ENCODE measurements at places on chromosomes 16 and 17. TPM values are rescaled to one million over a fixed set of nuclear protein-coding genes. Genes with fewer than 3 reads are reported as not detected.

Gene KRT32
- total RNA-seq, result not detected

Gene RAPGEFL1
- 0.10 TPM for total RNA-seq

Gene CENPN
- 322 TPM for total RNA-seq

Gene MYO1D
- 21.6 TPM for total RNA-seq

Gene ATF7IP2
- 14.6 TPM for total RNA-seq

Gene HOXB6
- total RNA-seq, result 7.3 TPM

Gene SDR42E2
- not detected for total RNA-seq

Gene DPEP3
- not detected for total RNA-seq

Gene HSD17B1
- total RNA-seq, result 0.68 TPM

Gene KRTAP2-2
- not detected for total RNA-seq

Gene UNC119
- 21.7 TPM for total RNA-seq

Gene PIRT
- not detected for total RNA-seq

Gene SULT1A2
- not detected for total RNA-seq

Gene CPNE7
- 1.3 TPM for total RNA-seq

Gene SLC5A10
- total RNA-seq, result not detected

Gene NPB
- 3.7 TPM for total RNA-seq

Gene TEKT5
- total RNA-seq, result not detected

Gene KRTAP4-9
- total RNA-seq, result not detected

Gene SCNN1G
- not detected for total RNA-seq

Gene IKZF3
- total RNA-seq, result not detected

Gene ANKFN1
- 2.2 TPM for total RNA-seq

Gene SEPTIN1
- not detected for total RNA-seq

Gene HCRT
- not detected for total RNA-seq

Gene MEFV
- total RNA-seq, result 4.3 TPM

Gene TBX21
- not detected for total RNA-seq

Gene P2RX1
- not detected for total RNA-seq

Gene SALL1
- total RNA-seq, result 8.9 TPM

Gene PRR11
- total RNA-seq, result 32.7 TPM

Gene ATP2A1
- not detected for total RNA-seq

Gene YBX2
- 0.49 TPM for total RNA-seq

All from RPMI7951 (cell line).